Natural killer cell (primary cell): ENCODE measurements at places on chromosomes 2 and 18. TPM values are rescaled to one million over a fixed set of nuclear protein-coding genes. Genes with fewer than 3 reads are reported as not detected.

Gene HOXD12
- total RNA-seq = not detected

GRCh38 chr2:17160594-17160993 is 357.6 kb downstream of the RAD51AP2 start:
- no peak overlapping the region for H3K4me3 ChIP-seq
- no peaks in the 10 kb centered on the region for H3K4me1 ChIP-seq
- H3K27ac ChIP-seq = no peak overlapping the region
- H3K36me3 ChIP-seq = no peaks in the 10 kb centered on the region

DNA sequence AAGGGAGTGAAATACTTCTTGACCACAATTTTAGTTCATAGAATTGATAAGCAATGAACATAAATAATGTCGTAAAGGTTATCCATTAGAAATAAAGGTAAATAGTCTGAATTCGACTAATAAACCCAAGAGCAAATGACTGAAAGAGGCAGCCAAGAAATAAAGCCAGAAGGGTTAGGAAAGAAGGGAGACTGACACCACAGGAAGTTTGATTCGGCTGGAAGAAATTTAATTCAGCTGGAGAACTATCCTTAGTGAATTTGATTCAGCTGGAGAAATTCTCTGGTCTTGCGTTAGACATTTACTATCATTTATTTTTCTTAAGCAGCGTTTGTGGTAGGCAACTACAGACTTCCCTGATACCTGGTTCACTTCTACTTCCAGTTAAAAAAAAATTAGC is 429.6 kb downstream of the PID1 start:
- no peak for DNase-seq
- no peaks in the 10 kb centered on the region for H3K27me3 ChIP-seq
- H3K36me3 ChIP-seq = no peaks in the 10 kb centered on the region
- H3K4me3 ChIP-seq = no peak overlapping the region
- H3K4me1 ChIP-seq = no peaks in the 10 kb centered on the region

DNA sequence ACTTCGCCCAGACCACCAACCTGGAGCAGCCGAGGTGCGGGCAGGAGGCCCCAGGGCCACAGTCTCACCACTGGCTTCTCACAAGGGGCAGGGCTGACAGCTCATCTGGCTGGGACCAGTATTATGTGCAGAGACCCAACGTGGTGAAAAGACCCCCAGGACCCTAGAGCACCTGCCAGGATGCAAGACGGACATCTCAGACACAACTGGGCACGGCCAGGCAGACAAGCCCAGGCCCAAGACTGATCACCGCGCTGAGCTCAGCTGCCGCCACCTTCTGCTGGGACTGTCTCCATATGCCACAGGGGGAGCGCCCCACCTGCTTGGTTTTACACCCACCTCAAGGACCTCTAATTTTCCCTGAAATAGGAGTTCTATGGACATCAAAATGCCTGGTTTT is 23.2 kb downstream of the HDAC4 start:
- H3K36me3 ChIP-seq = peaks cover 4% of the 10 kb centered on the region
- no peak overlapping the region for H3K4me3 ChIP-seq
- H3K4me1 ChIP-seq = peaks cover 20% of the 10 kb centered on the region
- H3K27ac ChIP-seq = no peak overlapping the region
- DNase-seq = peak; percentile 4

Gene DLX1
- not detected for total RNA-seq

Gene UGT1A8
- total RNA-seq = not detected

DNA sequence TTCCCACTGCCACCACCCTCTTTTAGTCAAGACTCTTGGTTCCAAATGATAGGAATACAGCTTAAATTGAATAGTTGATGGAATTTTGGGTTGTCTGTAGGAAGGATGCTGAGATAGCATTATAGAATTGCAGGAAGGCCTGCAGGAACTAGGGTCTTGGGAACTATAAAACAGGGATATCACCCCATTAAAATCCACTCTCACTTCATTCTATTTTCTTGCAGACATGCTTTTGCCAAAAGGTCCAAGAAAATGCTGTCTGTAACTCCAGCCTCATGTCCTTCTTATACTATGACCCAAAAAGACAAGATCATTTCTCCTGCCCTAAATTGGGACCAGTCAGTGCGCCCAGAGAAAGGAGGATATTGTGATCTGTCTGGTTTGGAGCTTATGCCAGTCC is 89.1 kb downstream of the COMMD1 start:
- H3K27me3 ChIP-seq = no peaks in the 10 kb centered on the region
- H3K36me3 ChIP-seq = no peaks in the 10 kb centered on the region
- no peak overlapping the region for H3K4me3 ChIP-seq
- no peaks in the 10 kb centered on the region for H3K4me1 ChIP-seq

DNA sequence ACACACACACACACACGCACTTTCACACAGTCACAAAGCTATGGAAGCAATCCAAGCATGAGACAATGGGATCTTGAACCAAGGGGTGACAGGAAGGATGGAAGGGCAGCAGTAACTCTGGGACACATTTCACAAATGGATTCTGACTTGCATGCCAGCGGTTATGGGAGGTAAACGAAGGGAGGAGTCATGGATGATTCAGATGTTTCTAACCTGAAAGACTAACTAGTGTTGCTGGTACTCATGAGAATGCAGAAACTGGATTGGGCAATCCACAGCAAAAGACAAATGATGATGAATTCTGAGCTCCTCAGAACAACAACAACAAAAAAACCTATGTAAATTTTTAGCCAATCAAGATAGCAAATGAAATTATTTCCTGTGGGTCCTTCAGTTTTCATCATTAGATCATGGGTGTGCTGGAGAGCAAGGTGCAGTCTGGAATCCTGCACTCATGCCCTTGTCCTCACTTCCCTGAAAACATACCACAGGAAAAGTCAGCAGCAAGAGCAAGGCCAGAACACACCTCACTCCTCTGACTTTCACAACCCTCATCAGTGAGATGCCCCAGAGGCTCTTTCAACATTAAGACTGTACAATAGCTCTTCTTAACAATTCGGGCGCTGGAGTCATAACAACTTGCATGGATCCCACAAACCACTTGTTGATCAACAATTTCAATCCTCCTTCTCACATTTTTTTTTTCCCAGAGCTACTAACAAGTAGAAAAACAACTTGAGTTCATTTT is 32.6 kb downstream of the ABCA12 start:
- no peak overlapping the region for H3K4me3 ChIP-seq
- no peaks in the 10 kb centered on the region for H3K27me3 ChIP-seq
- H3K36me3 ChIP-seq = no peaks in the 10 kb centered on the region
- H3K4me1 ChIP-seq = no peaks in the 10 kb centered on the region
- H3K27ac ChIP-seq = no peak overlapping the region

Gene LOXL3
- 0.43 TPM for total RNA-seq
